Muscle of back (tissue), 13 donors: ENCODE measurements at places on chromosomes 2 and 18.

DNA sequence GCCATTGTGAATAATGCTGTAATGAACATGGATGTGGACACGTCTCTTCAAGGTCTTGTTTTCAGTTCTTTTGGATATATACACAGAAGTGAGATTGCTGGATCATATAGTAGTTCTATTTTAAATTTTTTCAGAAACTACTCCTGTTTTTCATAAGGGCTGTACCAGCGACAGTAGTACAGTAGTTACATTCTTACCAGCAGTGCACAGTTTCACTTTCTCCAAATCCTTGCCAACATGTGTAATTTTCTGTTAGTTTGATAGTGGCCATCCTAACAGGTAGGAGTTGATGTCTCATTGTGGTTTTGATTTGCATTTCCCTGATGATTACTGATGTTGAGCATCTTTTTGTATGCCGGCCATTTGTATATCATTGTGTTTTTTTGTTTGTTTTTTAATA lies 81.7 kb downstream of the EPC2 start:
- no peak for DNase-seq

- no peak for DNase-seq
These were observed 167.9 kb upstream of the SLC39A10 start for GRCh38 chr2:195489101-195489500.

DNA sequence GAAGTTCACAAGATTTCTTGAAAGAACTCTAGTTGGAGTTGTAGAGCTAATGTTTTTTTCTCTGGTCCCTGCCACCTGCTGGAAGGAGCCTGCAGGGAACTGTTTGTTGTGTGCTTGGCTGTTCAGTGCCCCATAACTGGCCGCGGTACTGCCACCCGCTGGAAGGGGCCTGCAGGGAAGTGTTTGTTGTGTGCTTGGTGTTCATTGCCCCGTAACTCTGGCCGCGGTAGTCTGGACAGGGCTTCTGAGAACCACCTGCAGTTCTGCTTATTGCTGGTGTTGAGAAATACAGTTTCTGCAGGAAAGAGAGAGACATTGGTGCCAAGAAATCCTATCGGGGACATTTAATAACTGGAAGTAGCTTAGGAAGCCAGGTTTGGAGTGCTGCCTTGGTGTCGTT lies 58.1 kb downstream of the AGAP1 start:
- peak; percentile 16 for DNase-seq

DNA sequence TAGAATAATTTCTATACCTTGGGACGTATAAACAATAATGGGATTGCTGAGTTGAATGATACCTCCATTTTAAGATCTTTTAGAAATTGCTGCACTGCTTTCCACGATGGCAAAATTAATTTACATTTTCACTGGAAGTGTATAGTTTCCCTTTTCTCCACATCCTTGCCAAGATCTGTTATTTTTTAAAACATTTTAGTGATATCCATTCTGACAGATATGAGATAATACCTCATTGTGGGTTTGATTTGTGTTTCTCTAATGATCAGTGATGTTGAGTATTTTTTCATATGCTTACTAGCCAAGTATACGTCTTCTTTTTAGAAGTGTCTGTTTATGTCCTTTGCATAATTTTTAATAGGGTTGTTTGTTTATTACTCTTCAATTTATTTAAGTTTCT lies 908.5 kb upstream of the CNTNAP5 start:
- DNase-seq = no peak

- DNase-seq = no peak
These were observed 21.4 kb upstream of the MGAT5 start for GRCh38 chr2:134232461-134232860.
